ENCODE measurements at places on chromosomes 11 and 22.

GRCh38 chr11:20962581-20962980 is 293.2 kb downstream of the NELL1 start:
- peak; percentile 45 for DNase-seq

GRCh38 chr22:43293655-43294392 is 49.3 kb downstream of the SCUBE1 start:
- DNase-seq: no peak

DNA sequence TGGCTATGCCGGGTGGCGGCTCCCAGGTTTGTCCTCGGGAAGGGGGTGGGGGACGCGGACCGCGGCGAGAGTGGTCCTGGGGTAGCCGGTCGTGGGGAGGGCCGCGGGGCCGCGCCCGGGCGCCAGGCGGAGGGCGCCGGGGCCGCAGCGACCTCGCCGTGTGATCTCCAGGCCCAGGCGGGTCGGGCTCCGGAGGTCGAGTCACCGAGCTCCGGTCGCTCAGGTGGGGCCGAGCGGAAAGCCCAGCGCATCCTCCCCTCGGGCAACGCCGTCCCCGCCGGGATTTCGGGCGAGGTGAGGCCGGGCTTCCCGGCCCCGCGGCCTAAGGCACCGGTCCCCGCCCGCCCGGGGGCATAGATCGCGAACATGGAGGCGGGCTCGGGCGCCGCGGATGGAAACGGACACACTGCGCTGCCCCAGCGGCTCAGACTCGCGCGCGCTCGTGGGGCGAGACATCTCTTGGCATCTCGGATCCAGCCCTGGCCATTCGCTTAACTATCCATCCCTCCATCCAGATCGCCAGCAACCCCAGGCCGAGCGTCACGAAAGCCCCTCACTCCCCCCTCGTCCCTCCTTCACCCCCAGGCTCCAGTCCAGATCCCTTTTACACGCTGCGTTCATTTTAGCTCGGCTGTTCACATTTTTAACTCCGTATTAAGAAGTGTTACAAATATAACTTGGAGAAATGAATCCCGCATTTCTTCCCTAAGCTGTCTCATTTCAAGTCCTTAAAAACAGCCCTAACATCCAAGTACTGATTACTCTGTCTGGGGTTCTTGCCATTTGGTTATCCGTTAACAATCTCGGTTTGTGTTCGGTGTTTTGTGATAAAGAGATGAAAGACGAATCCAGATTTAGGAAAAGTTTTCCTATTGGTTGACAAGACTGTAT is 460 bp downstream of the ZC3H12C start:
- DNase-seq: peak; percentile 63

DNA sequence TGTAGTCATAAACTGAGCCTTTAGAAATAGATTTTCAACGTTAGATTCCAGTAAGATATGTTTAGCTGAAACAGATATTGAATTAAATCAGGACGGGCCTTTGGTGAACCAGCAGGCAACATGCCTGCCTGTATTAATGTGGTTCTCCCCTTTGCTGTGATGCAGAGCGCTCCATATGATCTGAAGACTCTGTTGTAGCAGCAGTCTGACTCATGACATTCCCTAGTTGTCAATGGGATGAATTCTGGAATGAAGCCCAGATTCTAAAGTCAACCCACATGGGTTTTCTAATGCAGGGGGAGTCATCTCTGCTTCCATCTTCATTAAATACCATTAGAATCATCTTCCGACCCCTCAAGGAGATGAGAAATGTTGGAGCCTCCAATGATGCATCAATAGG is 864.5 kb downstream of the NTM start:
- peak; percentile 23 for DNase-seq

DNA sequence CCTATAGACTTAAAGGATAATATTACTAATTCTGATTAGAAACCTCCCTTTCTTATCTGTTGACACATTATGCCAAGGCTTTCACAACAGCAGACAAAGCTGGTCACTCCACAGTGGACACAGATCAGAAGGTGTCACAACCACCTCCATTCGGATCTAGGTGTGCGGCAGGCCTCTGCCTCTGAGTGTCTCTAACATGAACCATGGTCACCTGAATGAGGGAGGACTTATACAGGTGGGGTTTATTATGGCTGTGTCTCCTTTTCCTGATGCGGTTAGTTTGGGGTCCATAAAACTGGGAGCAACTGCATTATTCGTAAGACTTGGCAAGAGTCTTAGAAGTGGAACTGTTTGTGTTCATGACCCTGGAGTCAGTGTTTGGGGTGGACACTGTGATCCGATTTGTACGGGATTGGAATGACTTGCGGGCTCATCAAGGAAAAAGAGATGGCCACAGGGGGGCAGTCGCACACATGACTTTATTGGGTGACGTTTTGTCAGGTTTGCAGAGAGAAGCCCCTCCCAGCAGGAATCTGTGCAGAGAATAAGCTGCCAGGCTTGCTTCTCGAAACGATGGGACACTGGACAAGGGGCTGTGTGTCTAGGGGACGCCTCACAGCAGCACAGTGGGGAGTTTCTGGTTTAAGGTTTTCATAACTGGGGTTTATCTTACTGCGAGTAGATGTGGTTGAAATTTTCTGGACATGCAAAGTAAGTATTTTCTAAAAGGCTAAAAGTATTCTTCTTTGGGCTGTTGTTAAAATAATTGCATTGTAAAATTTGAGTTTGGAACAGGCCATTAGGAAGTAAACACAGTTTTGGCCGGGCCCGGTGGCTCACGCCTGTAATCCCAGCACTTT is 90.6 kb downstream of the GAB4 start:
- peak; percentile 31 for DNase-seq

DNA sequence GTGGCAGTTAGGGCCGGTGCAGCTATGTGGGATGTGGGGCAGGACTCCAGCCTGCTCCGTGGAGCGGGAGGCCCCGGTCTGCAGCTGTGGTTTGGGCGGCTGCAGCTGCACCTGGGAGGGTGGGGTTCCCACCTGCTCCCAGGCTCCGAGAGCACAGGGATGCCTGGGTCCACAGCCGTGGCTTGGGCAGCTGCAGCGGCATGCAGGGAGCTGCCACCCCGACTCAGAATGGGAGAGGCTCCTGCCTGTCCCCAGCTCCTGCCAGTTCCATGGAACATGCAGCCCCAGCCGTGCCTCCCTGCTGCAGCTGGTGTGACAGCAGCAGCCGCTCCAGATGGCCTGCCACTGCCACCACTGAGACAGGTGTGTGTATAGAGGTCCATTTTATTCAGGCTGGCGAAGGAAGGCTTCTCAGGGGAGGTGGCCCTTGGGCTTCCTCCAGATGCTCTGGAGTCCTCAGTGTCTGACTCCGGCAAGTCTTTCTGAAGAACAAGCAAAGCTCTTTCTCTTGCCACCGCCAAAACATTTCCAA is 21.8 kb upstream of the UPK3A start:
- DNase-seq: no peak

DNA sequence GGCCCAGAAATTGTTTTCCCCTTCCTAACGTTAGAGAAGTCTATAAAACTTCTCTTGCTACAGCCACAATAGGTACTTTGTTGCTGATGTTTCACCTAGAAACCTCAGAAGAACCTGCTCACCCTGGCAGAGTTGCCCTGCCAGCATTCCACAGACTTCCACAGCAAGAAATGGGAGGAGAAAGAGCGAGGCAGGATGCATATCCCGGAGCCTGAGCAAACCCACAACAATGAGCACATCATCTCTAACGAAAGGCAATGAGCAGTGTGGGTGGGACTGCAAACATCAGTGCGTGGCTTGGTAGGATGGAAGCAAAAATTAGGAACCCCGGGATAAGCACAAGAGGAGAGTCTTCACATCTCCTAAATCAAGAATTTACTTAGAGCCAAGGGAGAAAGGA is 892.3 kb downstream of the OPCML start:
- DNase-seq: peak; percentile 83

DNA sequence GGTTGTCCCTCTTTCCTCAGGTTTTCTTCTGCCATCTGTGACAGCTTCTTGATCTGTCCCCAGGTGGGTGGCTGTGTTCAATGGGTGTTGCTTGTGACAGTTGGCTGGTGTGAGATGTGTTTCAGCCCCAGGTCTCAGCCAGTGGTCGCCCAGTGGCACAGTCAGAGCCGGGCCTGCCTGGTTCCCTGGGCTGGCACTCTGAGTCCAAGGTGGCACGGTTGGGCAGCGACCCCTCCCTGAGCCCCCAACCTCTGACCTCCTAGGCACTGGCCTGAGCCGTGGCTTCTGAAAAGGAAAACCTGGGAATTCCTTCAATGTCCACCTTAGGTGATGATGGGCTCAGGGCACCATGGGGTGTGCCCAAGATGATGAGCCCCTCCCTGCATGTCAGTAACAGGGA is 14.0 kb upstream of the PRODH start:
- no peak for DNase-seq

DNA sequence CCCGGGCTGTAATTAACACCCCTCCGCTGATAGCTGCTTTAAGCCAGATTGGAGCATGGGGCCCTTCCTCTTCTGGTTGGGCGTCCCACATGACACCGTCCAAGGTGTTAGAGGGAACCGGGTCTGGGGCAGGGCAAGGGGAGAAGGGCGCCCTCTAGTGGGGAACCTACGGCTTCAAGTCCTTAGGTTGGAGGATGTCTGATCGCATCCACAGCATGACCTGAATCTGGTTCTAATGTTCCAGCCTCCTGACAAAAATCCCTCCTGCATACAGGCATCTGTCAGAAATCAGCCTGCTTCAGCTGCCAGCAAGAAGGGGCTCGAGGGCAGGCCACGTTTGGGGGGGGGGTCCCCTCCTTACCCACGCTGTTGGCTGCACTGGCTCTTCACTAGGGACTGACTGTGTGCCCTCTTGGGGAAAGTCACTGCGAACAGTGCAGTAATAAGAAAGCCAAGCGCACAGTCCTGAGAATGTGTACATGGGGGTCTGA is 94.2 kb upstream of the TBCEL start:
- no peak for DNase-seq

DNA sequence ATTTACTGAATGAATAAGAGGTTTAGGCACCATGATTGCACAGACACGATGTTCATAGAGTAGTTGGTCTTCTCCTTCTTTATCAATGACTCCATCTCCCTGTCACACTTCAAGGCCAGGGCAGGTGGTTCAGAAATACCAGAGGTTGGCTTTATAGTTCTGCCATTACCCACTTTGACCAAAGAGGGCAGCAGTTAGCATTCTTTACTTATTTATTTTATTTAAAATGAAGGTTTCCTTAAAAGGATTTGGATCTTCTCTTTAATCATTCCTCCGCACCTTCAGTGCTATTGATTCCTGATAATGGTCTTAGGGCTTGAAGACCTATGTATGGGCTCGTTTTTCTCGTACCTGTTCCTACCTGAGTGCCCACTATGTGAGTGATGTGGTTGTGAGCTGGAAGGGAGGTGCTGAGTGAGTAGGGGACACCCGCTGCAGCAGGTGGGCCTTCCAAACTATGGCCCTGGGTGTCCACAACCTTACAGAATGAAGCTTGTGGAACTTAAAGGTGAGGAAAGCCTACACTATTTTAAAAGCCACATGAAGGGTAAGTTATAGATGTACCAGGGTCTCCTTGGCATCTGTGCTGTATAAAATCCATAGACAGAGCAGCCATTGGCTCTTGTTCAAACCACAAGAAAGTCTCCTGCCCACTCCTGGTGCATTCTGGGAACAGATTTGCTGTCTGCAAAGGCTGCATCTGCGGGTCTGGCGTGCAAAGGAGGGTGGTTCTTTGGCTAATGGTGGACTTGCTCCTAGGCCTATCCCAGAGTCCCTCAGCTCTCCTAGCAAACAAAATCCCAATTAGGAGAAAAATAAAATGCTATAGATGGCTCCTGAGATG is 35.0 kb downstream of the TIMP3 start:
- no peak for DNase-seq

- DNase-seq: no peak
These were observed 146.4 kb downstream of the FBXO7 start for GRCh38 chr22:32620992-32621391.

DNA sequence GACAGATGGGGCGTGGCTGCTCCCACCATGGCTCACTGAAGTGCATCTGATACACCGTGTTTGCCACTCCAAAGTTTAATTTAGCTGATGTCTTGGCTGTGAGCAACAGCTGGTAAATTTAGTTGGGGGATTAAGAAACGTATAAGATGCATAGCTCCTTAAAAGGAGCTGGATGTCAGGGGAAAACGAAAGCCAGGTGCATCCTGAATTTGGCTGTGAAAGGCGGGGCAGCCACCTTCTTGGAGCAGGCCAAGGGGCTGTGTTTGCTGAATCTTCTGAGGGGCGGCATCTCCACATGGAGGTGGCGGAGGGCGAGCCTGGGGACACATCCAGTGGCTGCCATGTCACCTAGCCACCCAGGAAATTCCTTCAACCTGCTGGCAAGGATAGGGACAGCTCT is 20.7 kb upstream of the NCF4 start:
- no peak for DNase-seq

DNA sequence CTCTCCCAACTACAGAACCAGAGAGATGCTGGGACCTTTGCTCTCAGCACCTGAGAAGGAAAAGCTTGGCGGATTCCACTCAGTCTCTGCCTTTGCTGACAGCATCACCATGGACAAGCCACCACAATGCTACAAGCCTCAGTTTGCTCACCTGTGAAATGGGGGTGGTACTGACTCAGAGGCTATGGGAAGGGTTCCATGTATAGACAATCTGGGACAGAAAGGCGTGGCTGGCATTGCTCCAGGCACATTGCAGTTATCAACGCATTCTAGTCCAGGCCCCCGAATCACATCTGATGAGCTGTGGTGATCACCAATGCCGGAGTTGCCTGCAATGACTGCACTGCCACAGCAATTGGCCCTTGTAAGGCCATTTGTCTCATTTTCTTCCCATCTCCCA is 72.6 kb downstream of the ISX start:
- DNase-seq: no peak

- DNase-seq: no peak
These were observed 393.8 kb downstream of the AASDHPPT start for GRCh38 chr11:106471276-106471675.

DNA sequence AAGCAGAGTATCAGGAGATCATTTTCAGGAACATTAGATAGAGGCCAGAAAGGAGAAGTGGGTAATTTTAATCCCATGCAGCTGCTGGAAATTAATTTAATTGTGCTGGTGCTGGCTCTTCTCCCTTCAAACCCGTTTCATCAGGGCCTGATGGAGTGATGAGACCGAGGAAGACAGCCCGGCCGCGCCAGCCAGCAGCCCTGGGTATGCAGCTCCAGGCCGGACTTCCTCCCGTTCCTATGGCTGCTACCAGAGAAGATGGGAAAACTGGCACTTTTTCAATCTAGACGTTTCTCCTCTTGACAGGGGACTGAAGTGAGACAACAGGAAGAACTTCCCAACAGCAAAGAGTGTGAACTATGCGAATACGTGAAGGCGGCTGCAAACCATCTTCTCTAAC is 24.6 kb upstream of the ZBTB16 start:
- DNase-seq: no peak

DNA sequence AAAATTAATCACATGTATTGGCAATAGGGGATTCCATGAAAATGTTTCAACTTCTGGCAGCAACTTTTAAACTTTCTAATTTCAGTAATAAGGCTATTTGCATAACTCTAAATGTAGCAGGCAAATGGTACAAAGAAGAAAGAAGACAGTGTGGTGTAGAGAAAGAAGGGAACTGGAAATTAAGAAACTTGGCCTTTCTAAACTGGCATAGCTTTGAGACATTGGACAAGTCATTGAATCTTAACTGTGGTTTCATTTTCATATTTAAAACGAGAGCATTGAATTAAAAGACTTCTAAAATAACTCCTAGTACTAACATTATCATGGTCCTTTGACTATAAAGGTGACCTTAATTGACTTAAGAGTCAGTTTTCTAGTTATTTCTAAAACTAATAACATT is 125.0 kb downstream of the UVRAG start:
- no peak for DNase-seq

GRCh38 chr11:28137832-28138231 is 29.6 kb downstream of the METTL15 start:
- DNase-seq: no peak

GRCh38 chr11:62694455-62695167 is 5.3 kb upstream of the LRRN4CL start:
- peak; percentile 52 for DNase-seq

GRCh38 chr11:83778596-83778995 is 492.4 kb upstream of the CCDC90B start:
- peak; percentile 0 for DNase-seq

Measured in mammary epithelial cell (primary cell).